ENCODE measurements at places on chromosomes 6 and 20.

DNA sequence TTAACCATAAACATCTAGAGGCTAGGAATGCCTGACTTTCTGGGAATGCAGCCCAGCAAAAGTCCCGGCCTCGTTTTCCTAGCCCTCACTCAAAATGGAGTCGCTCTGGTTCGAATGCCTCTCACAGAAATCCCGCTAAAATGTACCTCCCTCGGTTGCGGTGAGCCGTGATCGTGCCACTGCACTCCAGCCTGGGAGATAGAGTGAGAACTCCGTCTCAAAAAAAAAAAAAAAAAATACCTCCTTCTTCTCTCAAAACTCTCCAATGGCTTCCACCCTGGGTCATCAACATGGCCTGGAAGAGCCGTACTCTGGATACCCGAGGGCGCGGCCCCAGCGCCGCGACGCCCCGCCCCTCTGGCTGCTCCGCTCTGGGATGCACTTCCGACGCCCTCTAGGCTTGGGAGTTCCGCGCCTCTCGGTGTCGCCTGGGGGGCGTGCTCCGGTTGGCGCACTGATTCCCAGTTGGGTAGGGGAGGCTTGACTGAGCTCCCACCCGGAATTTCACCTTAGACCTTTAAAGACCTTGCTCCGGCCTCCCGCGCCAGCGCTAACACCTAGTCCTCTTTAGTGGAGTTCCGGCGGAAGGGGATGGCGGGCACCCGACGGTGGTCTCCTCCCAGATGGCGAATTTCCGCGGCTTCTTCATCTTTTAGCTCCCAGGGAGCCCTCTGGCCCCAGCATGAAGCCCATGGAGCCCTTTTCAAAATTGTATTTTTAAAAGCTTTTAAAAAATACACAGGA is 12.3 kb downstream of the HMGN4 start:
- no peak for DNase-seq

GRCh38 chr20:45087814-45088213 is 13.1 kb downstream of the KCNS1 start:
- no peak for DNase-seq

DNA sequence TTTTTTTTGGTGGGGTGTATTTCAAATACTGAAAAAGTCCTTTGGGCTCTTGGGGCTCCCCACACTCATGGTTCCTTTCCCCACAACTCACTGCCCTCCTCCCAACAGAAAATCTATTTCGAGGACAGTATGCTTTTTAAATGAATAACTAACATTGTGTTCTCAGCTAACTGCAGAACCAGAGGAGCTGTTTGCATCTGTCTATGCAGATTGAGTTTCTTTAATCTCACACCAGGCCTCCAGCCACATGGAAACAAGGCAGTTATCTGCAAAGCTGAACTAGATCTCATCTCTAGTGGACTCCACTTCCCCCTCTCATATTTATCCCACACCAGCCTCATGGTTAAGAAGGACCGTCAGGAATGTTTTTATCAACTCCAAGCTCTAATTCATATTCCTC is 955.1 kb downstream of the KIF16B start:
- DNase-seq, result no peak

DNA sequence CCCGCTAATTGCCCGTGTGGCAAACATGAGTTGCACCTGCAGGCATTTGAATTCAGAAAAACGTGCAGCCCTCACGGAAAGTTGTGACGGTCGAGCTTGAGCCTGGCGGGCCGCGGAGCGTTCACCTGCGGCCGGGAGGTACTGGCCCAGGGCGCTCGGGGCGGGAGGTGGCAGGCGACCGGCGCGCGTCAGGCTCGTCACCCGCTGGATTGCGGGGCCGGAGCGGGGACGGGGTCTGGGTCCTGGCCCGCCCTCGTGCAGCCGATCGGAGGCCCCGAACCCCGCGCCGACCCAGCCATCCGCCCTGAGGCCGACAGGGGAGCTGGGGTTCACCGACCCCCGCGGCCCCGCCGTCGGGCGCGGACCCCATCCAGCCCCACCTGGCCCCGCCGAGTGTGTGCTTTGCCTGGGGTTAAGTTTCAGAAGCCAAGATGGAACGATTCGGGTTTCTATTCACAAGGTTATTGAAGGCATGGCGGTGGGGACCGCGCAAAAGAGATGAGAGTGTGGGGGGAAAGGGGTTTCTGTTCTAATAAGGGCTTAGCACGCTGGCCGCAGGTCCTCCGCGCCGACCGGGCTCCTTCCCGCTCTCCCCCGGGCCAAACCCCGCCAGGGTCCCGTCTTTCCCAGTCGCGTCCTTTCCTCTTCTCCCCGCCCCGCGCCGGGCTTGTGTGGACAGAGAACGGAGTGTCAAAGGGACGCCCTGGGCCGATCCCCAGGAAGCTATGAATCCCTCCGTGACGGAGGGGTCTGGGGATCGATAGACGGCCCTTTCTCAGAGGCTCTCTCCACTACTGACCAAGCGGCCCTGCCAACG is 1.6 kb upstream of the HEY2 start:
- no peak for DNase-seq

DNA sequence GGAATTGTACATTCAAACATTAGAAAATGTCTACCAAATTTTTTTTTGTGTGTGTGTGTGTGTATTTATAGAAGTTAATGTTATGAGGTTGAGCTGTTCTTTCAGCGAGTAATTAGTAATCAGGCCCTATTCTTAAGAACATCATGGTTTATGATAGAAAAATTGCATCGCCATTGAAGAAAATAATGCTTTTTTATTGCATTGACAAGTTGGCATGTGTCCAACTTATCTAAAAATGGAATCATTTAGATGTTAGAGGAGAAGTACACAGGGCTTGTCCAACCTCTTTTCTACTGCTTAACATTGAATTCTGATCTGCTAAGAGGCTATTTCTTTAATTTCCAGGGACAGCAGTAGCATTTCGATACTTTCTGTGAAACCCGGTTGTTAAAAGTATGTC is 61.6 kb upstream of the ADGRG6 start:
- DNase-seq, result no peak

DNA sequence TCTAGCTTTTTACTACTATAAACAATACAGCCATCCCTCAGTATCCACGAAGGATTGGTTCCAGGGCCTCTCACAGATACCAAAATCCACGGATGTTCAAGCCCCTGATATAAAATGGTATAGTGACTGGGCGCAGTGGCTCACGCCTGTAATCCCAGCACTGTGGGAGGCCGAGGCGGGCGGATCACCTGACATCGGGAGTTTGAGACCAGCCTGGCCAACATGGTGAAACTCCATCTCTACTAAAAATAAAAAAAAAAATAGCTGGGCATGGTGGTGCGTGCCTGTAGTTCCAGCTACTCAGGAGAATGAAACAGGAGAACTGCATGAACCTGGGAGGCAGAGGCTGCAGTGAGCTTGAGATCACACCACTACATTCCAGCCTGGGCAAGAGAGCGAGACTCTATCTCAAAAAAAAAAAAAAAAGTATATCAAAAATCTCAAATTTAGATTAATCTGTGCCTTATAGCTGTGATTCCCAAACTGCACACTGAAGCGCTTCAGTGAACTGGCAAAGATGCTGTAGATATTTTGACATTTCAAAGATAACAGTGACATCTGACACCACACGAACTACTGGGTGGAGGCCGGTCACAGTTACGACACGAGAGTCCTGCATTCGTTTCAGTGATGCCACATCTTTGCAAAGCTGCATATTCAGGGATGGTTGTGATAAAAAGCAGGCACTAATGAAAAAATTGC is 38.3 kb downstream of the MRS2 start:
- no peak for DNase-seq

DNA sequence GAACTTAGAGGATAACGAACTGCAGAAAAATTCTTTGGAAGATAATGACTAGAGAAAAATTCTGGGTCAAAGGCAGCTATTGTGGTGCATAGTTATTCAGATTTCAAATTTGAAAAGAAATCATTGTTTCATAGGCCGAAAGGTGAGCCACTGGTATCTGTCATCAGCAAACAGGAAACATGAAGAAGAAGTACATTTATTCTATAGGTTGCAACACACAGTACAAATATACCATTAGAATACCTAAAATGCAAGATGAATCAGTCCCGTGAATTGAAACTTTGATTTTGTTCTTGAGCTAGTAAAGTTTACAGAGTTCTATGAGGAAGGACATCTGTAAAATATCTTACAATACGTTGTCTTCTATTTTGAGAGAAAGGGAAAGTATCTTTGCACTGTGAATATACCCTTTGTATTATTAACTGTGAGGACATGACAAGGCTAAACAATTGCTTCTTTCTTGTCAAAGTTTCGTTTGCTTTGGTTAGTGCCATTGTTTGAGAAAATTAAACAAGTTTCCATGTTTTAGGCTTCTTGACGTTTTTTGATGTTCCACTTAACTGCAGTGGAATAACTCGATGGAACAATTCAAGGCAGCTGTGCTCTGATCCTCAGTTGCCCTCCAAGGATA is 84.7 kb downstream of the HDGFL1 start:
- DNase-seq, result no peak

- DNase-seq, result no peak
These were observed 5.7 kb downstream of the HLA-DRA start for GRCh38 chr6:32445321-32445854.

- no peak for DNase-seq
These were observed 60.8 kb downstream of the WDR27 start for GRCh38 chr6:169640983-169641382.

DNA sequence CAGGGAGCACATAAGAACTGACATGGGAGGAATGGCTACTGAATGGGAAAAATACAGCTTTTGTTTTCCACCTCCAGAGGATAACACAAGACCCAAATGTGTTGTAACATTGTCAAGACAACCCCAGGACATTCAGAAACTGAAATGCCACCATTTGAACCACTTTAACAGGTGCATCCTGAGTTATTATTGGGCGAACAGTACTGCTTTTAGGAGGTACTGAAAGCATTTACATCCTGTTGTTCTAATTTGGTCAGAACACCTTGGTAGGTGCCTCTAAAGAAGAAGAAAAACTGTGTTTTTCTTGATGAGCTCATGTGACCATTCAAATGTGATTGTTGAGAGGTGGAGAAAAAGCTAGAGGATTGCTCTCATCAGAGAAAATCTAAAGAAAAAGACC is 6.4 kb upstream of the TXNDC5 start:
- no peak for DNase-seq

GRCh38 chr6:160156842-160157241 is 35.2 kb downstream of the SLC22A1 start:
- no peak for DNase-seq

DNA sequence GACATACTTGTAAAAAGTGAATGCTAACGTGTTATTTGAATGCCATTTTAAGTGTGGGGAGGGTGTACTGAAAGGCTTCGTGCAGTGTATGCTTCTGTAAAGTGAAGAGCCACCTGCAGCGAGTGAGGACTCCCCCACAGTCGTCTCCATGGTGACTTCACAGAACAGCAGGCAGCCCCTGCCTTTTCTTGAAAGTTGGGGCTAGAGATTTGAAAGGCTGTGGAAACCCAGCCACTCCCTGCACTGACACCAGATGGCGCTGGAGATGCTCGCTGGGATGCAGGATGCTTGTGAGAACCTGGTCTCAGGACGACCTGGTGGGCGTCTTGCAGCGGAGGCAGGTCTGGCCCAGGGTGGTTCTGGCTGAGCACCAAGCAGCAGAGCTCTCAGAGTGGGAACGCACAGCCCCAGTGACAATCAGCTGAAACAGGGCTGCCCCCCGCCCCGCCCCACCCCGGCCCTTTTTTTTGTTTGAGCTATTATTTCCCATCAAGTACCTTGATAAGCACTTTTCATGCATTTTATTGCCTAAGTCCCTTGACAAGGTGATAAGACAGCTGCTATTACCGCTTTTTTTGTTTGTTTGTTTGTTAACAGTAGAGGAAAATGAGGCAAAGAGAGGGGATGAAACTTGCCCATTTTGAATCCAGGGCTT is 150.3 kb downstream of the SYCP2 start:
- no peak for DNase-seq

DNA sequence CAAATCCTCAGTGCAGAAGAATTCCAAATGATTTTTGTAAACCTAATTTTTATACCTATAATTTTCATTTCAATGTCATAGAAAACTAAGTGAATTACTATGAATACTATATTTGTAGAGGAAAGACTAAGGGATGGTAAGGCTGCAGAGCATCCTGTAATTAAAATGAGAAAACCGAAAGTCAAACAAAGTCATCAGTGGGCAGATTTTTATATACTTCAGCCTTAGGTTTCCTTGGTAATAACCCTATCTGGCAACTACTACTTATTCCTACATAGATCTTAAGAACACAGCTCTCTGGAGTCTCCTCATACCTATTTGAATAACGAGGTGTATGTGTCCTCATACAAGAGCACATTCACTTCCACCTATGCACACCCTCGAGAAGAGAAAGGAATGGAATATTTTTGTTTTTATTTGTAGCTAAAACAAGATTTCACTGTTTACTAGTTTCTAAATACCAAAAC is 117.9 kb upstream of the SGK1 start:
- DNase-seq, result no peak

DNA sequence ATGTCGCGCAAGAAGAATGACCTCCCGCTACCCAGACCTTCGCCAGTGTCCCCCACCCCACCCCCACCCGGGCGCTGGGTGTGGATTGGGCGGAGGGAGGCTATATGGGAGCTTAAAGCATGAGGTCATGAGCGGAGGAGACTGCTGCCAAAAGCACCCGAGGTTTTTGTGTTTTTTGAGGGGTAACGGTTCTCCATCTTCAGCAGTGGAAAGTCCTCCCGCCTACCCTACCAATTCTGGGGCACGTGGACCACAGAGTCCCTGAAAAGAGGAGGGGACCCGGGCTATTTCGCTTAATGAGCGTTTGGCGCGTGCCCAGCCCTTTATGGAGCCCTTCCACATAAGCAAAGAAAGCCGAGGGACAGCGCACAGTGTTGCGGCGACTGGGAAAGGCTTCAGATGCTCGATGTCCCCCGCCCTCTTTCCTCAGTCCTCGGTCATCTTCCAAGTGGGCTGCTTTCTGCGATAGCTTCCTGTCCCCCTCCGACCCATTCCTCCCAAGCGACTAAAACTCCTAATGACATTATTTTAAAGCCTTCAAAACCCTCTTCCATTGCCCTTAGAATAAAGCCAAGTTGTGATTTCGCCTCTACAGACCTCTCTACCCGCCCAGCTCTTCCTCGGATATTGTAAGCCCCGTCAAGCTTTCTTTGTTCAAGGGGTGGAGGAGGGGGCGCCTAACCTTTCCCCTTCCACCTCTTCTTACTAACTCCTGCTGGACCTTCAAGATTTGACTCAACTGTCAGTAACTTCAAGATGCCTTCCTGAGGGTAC is 2.1 kb upstream of the TRERF1 start:
- DNase-seq, result no peak

DNA sequence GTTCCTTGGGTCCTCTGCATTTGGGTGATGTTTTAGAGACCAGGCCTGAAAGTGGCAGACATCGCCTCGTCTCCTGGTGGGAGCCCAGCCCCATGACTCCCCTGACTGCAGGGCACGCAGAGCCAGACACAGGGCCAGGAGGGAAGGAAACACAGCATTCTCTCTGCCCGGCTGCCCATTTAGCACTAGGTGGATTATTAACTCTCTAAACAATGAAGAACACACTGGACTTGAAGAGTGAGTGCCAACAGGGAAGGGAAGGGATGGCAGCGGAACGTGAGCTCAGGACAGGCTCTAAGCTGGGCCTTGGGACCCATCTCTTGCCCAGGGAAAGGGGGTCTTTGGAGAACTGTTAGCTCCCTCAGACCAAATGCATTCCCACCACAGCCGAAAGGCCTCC is 80.4 kb downstream of the TBXT start:
- no peak for DNase-seq

- no peak for DNase-seq
These were observed 175.3 kb upstream of the RALGAPA2 start for GRCh38 chr20:20887593-20888265.

All from stimulated activated CD8-positive, alpha-beta memory T cell treated with anti-CD3 and anti-CD28 coated beads, Interleukin-15, amount 100 ng/mL, for 1 hour (primary cell).